ENCODE measurements at places on chromosomes 2 and 18.

- no peak for DNase-seq
These were observed 68.6 kb downstream of the CAB39 start for GRCh38 chr2:230781130-230781797.

DNA sequence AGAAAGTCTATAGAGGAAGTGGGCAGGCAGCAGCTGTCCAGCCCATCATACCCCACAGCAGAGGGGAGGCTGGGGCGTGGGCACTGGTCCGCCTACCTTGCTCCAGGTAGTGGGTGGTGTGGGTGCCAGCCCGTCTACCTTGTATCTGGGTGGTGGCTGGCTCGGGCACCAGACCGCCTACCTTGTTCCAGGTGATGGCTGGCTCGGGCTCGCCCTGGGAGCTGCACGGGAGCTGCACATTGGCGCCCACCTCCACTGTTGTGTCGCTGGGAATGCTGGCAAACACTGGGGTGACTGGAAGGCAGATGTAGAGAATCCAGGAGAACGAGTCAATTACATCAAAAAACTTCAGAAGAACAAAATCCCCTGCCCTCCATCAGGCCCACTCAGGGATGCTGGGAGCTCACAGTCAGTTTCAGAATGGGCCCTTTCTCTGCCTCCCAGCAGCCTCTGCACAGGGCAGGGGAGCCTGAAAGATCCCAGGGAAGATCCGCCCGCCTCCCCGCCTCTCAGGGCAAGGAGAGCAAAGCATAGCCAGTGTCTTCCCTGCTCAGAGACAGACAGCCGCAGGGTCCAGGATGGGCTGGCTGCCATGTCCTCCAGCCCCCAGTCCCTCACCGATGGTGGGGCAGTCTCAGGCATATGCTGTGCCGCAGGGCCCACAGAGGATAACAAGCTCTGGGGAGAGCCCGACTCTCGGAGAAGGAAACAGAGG lies 82.3 kb downstream of the PXDN start:
- no peak for DNase-seq

DNA sequence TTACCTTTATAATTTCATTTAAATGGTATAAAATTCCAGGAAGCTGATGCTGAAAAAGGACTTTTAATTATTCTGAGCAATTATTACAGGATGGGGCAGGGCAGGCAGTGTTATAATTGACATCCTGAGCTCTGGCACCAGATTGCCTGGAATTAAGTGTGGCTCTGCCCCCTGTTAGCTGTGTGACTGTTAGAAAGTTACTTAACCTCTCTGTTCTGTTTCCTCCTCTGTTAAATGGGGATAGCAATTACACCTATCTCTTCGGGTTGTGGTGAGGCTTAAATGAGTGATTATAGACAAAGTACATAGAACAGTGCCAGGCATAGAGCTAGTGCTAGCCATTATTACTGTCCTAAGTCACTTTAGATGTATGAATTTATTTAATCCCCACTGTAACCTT lies 327.3 kb downstream of the SMAD2 start:
- no peak for DNase-seq

- no peak for DNase-seq
These were observed 188.8 kb downstream of the TSN start for GRCh38 chr2:121944072-121944831.

DNA sequence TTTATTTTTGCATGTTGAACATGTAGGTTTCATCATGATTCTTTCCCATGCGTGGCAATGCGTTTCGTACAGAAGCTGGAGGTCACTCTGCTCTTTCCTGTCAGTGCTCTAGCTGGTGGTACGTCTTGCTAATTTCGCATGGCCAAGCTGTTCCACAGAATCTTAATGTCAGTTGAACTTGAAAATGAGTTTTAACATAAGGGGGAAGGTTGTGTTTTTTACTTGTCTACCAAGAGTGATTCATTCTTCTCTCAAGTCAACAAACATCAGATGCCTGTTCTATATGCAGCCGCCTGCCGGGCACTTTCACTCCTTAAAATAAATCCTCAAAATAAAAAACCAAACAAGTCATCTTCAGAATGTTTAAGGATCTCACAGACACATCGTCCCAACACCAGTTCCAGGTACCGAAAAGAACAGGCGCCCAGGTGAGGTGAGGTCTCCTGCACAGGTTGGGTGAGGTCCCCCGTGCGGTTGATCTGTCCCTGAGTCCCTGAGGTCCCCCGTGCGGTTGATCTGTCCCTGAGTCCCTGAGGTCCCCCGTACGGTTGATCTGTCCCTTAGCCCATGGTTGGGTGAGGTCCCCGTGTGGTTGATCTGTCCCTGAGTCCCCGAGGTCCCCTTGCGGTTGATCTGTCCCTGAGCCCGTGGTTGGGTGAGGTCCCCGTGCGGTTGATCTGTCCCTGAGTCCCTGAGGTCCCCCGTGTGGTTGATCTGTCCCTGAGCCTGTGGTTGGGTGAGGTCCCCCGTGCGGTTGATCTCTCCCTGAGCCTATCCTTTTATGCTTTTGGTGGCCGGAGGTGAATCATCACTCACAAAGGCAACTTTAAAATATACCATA lies 57.0 kb upstream of the KCNG2 start:
- DNase-seq = no peak

DNA sequence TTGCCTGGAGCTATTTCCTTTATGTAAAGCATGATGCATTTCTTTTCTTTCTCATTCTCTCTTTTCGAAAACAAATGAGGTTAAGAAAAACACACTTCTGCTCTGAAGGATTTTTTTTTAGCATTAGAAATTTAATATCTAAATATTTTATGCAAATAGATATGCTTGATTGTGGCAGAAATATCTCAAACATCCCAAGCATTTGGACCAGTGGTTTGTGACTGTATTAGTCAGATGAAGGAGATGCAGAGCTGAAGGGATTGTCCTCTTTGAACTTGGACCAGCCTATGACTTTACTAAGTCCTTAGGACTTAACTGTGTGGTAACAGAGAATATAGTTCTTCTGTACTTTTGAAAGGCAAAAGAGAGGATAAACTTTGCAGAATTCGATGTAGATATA lies 335.9 kb upstream of the NT5C1B start:
- no peak for DNase-seq

DNA sequence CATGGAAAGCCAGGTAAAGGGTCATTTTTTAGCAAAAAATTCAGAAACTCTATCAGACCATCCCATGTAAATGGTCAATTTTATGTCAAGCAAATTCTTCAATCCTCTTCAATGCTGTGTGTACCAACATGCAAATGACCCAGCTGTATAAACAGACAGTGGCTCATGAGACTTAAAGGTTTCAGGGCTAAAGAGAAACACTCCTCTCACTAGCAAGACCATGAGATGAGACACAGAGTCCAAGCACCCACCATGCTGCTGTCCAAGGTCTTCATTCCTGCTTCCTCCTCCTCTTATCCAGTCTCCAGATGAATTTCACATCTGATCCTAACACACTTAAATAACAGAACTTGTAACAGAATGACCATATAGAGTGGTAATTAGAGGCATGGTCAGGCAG lies 30.8 kb upstream of the ONECUT2 start:
- DNase-seq = no peak

- no peak for DNase-seq
These were observed 114.2 kb downstream of the SPHKAP start for GRCh38 chr2:228067309-228067708.

GRCh38 chr2:129240061-129240460 lies 739.4 kb upstream of the RAB6C start:
- no peak for DNase-seq
